IMR-90 (cell line): ENCODE measurements at places on chromosomes 1 and 21. TPM values are rescaled to one million over a fixed set of nuclear protein-coding genes. Genes with fewer than 3 reads are reported as not detected.

Gene CTSE
- not detected in 2 replicates for total RNA-seq

DNA sequence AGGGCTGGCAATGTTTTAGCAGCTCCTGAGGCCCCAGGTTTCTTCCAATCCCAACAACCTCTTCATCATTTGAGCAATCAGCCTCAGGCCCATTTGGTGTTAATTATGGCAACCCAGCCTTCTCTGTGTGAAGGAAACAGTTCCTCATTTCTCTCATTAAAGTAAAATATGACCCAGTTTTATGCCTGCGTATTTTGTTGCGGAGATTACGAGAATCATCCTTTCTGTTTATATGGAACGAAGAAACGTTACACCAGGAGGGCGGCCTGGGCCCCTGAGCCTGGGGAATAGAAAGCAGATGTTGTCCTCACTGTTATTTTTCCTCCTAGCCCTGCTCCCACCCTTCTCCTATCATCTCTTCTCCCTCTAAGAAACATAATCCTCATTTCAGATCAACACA is 332.2 kb upstream of the USP24 start:
- no peak overlapping the region for H3K4me3 ChIP-seq
- H3K4me1 ChIP-seq: peaks cover 3% of the 10 kb centered on the region; the same call in 1 of the 2 replicates
- peak; percentile 31 for DNase-seq
- no peaks in the 10 kb centered on the region for H3K36me3 ChIP-seq
- no peaks in the 10 kb centered on the region for H3K27me3 ChIP-seq

DNA sequence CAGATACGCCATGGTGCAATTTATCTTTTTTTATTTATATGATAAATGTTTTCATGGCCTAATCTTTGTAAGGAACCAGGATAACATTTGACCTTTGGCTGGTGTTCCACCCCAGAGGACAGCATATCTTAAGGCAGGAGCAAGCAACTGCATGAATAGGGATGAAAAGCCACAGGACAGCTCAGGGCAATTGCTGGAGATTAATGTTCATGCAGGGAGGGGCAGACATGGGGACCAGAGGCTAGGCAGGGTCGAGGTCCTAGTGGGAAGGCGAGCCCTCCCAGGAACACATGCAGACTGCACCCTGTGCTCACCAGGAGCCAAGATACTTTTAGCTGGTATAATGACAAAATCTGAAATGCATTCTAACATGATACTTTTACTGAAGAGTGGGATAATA is 74.4 kb upstream of the HAO2 start:
- no peaks in the 10 kb centered on the region for H3K36me3 ChIP-seq
- no peak overlapping the region for H3K4me3 ChIP-seq
- H3K27me3 ChIP-seq: peaks cover 3% of the 10 kb centered on the region
- DNase-seq: no peak

Gene KRTAP19-1
- total RNA-seq: not detected in 2 replicates

DNA sequence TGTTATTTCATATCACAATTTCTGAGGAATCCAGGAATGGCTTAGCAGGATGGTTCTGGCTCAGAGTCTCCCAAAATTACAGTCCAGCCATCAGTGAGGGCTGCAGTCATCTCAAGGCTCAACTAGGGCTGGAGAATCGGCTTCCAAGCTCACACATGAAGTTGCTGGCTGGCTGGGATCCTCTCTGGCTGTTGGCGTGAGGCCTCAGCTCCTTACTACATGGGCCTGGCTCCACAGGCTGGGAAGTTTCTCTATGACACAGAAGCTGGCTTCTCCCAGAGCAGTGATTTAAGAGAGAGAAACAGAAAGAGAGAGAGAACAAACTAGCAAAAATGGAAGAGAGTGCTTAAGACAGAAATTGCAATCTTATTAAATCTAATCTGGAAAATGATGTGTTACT is 38.8 kb upstream of the RGS8 start:
- H3K27ac ChIP-seq: no peak overlapping the region
- H3K27me3 ChIP-seq: peaks cover 2% of the 10 kb centered on the region; the same call in 1 of the 2 replicates
- no peak for DNase-seq
- 0 out of 2 replicates have a peak, but pooled peaks cover 3% of the 10 kb centered on the region for H3K4me1 ChIP-seq

- H3K27me3 ChIP-seq: no peaks in the 10 kb centered on the region
- H3K4me3 ChIP-seq: no peak overlapping the region
- H3K36me3 ChIP-seq: no peaks in the 10 kb centered on the region
- peak; percentile 75 for DNase-seq
- H3K4me1 ChIP-seq: peaks cover 4% of the 10 kb centered on the region
These were observed 28.7 kb upstream of the RGS5 start for GRCh38 chr1:163231385-163231784.

DNA sequence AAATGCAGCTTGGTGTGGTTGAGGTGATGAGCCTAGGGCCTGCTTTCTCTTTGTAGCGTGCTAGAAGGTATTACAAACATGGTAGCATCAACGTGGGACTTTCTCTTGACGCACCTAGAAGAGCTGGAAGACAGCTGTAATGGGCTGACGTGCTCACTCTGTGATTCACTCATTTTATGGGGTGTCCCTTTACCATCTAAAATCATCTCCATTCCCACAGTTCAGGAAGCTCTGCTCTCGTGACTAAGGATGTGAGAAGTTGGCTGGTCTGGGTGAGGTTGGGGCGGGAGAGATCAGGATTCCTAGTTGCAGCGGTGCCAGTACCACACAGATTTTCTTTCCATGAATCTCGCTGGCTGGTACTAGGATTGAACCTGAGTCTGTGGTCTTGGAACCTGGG is 4.2 kb downstream of the HTR6 start:
- no peak for DNase-seq
- H3K27me3 ChIP-seq: peaks cover 66% of the 10 kb centered on the region
- H3K4me3 ChIP-seq: no peak overlapping the region

- no peaks in the 10 kb centered on the region for H3K27me3 ChIP-seq
- no peaks in the 10 kb centered on the region for H3K4me1 ChIP-seq
- H3K4me3 ChIP-seq: no peak overlapping the region
- no peak for DNase-seq
- no peak overlapping the region for H3K27ac ChIP-seq
- H3K36me3 ChIP-seq: no peaks in the 10 kb centered on the region
These were observed 726.4 kb upstream of the ADGRL4 start for GRCh38 chr1:79732950-79733349.

Gene AADACL4
- not detected in 2 replicates for total RNA-seq

DNA sequence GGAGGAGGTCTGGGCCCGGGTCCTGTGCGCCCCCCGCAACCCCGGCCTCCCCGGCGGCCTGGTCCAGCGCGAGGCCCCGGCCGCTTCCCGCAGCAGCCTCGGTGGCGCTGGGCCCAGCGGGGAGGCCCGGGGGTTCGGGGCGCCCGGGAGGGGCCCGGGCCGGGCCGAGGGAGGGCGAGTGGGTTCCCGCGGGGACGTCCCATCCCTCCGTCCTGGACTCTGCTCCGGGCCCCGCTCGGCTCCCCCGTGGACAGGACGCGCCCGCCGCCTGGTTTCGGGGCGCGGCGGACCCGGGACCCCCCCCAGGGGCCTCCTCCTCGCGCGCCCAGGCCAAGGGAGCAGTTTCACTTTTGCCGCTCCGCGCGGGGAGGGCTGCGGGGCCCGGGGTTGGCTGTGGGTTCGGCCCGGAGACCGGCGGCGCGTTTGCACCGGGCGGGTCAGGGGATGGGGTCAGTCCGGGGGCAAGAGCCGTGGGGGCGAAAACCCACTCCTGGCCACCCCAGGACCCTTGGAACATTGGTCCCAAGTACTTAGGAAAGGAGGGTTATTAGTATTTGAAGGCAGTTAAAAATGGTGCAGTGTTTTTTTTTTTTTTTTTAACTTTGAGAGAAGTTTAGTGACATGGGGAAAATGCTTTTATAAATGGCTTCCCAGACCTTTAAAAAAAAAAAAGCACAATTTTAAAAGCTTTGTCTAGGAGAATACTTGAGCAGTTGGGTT is 677 bp downstream of the AGPAT3 start:
- peak overlapping the region; percentile 90 for H3K4me3 ChIP-seq
- no peaks in the 10 kb centered on the region for H3K27me3 ChIP-seq
- DNase-seq: peak; percentile 15

- H3K36me3 ChIP-seq: no peaks in the 10 kb centered on the region
- no peak overlapping the region for H3K4me3 ChIP-seq
- no peaks in the 10 kb centered on the region for H3K27me3 ChIP-seq
- peaks cover 10% of the 10 kb centered on the region for H3K4me1 ChIP-seq
These were observed 62.5 kb upstream of the ARHGAP29 start for GRCh38 chr1:94299627-94300553.

GRCh38 chr1:153880962-153881361 is 41.8 kb downstream of the GATAD2B start:
- no peaks in the 10 kb centered on the region for H3K27me3 ChIP-seq
- peak; percentile 98 for DNase-seq
- H3K27ac ChIP-seq: no peak overlapping the region; the same call in 1 of the 2 replicates
- H3K36me3 ChIP-seq: no peaks in the 10 kb centered on the region; the same call in 1 of the 2 replicates

Gene HHAT
- 2.5 and 2.8 TPM in 2 replicates for total RNA-seq

DNA sequence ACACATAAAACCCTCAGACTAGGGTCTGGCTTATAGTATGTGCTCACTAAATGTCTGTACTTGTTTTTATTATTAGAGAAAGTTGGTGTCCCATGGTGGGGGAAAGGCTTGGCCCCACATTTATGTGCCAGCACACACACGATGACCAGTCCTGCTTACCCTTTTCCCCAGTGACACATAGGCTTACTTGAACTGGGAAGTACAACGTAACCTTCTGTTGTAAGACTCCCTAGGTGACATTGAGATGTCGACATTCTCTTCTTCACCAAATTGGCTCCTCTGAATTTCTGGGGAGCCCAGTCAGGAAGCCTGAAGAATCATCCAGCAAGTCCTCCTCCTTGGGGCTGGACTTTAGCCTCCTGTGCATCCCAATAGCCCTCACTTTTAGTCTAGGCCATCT is 1.7 kb upstream of the MECR start:
- H3K36me3 ChIP-seq: no peaks in the 10 kb centered on the region
- DNase-seq: no peak
- no peak overlapping the region for H3K27ac ChIP-seq
- H3K4me3 ChIP-seq: no peak overlapping the region
- peaks cover 4% of the 10 kb centered on the region; the same call in 1 of the 2 replicates for H3K27me3 ChIP-seq
- H3K4me1 ChIP-seq: peaks cover 9% of the 10 kb centered on the region

DNA sequence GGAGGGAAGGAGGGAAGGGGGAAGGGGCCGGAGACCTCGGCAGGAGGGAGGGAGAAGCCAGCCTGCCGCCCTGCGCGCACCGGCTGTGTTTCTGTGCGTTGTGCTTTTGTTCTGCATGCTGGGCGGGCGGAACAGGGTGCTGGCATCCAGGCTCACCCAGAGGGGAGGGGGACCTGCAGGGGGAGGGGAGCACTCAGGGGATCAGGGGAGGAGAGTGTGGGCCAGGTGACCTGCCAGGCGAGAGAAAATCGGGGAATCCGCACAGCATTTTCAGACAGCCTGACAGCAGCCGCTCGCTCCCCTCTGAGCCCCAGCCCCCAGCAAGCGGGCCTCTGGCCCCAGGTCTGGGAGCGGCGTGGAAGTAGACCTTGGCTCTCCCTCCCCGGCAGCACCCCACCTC is 54.7 kb downstream of the RIPK4 start:
- H3K36me3 ChIP-seq: no peaks in the 10 kb centered on the region
- H3K4me1 ChIP-seq: no peaks in the 10 kb centered on the region

DNA sequence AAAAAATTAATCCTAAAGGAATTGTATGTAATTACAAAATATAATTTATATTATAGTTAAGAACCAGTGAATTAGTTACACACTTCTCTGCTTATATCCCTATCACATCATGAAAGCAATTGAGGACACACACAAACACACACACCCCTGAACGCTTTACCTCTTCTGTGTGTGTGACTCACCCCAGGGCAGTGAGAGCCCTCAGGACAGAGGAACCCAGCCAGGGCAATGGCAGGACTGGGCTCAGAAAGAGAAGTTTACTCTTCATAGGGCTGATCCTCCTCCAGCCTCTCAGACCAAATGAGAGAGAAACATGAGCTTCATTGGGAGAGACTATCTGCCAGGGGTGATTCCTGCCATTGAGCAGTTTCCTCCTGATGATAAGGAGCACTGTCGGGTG is 38.1 kb downstream of the SLC44A3 start:
- H3K4me1 ChIP-seq: peaks cover 13% of the 10 kb centered on the region
- no peaks in the 10 kb centered on the region for H3K36me3 ChIP-seq
- no peak overlapping the region for H3K4me3 ChIP-seq
- no peak overlapping the region for H3K27ac ChIP-seq

Gene HES2
- not detected in 2 replicates for total RNA-seq
